ENCODE measurements at places on chromosomes 11 and 22. TPM values are rescaled to one million over a fixed set of nuclear protein-coding genes. Genes with fewer than 3 reads are reported as not detected.

The HTATIP2 gene
- 40.6 TPM for total RNA-seq

The TSPAN32 gene
- total RNA-seq = 52.3 TPM

The GGT5 gene
- total RNA-seq = 0.11 TPM

The MRGPRX3 gene
- total RNA-seq = not detected

The EXPH5 gene
- total RNA-seq = 0.84 TPM

The TIMP3 gene
- total RNA-seq = not detected

The SMIM38 gene
- total RNA-seq = 0.43 TPM

The TRIM29 gene
- total RNA-seq = not detected

The ANKK1 gene
- total RNA-seq = 0.14 TPM

The MYBPC3 gene
- total RNA-seq = not detected

The RAB36 gene
- total RNA-seq = 0.20 TPM

The B4GALNT4 gene
- total RNA-seq = 1.2 TPM

The FAM83F gene
- total RNA-seq = not detected

The LMNTD2 gene
- total RNA-seq = 1.6 TPM

The KRTAP5-1 gene
- not detected for total RNA-seq

The OVCH2 gene
- not detected for total RNA-seq

The OR5P2 gene
- not detected for total RNA-seq

The PRODH gene
- total RNA-seq = 0.32 TPM

The DEPDC7 gene
- total RNA-seq = 1.2 TPM

The THYN1 gene
- total RNA-seq = 60.7 TPM

The MN1 gene
- total RNA-seq = 0.23 TPM

The CST6 gene
- total RNA-seq = not detected

The IGLL1 gene
- total RNA-seq = 3.4 TPM

The SLC22A12 gene
- total RNA-seq = not detected

The GRK2 gene
- total RNA-seq = 315 TPM

The FGF19 gene
- total RNA-seq = not detected

The TRPM5 gene
- total RNA-seq = not detected

The FXYD6 gene
- total RNA-seq = not detected

The OR51B2 gene
- total RNA-seq = not detected

The BIRC3 gene
- 71.3 TPM for total RNA-seq

The MAJIN gene
- total RNA-seq = not detected

The MSANTD2 gene
- 11.9 TPM for total RNA-seq

The MPZL2 gene
- 3.8 TPM for total RNA-seq

The HTR3A gene
- not detected for total RNA-seq

The MTA2 gene
- total RNA-seq = 262 TPM

The OSBP2 gene
- total RNA-seq = 1.2 TPM

The ROBO4 gene
- 0.20 TPM for total RNA-seq

The GLYAT gene
- total RNA-seq = not detected

The LRRC55 gene
- not detected for total RNA-seq

The SYT7 gene
- total RNA-seq = not detected

The WNT11 gene
- not detected for total RNA-seq

The TMPRSS6 gene
- total RNA-seq = 0.55 TPM

The CTTN gene
- total RNA-seq = 1.3 TPM

The HSPB2 gene
- not detected for total RNA-seq

The P2RY6 gene
- not detected for total RNA-seq

The OR4C5 gene
- total RNA-seq = not detected

The IL17REL gene
- total RNA-seq = not detected

The A4GALT gene
- not detected for total RNA-seq

Measured in T-helper 2 cell treated with Interferon-gamma antibody and Interleukin-4, amounts not matched to agents 100 ng/mL and 5 ng/mL, for 36 hours (primary cell).